Cardiac atrium fibroblast (primary cell): ENCODE measurements at places on chromosomes 6 and 20. TPM values are rescaled to one million over a fixed set of nuclear protein-coding genes. Genes with fewer than 3 reads are reported as not detected.

Gene TAP1
- 12.8 and 28.0 TPM in 2 replicates for total RNA-seq

Gene PCK1
- not detected in 2 replicates for total RNA-seq

Gene TUBB2B
- total RNA-seq, result 6.3 and 13.2 TPM in 2 replicates

Gene DLK2
- 1.3 and 1.8 TPM in 2 replicates for total RNA-seq

Gene BCAS4
- total RNA-seq, result 5.8 and 12.5 TPM in 2 replicates

Gene HRH3
- not detected in 2 replicates for total RNA-seq

Gene MUCL3
- total RNA-seq, result not detected in 2 replicates

Gene ATXN1
- 14.9 and 16.1 TPM in 2 replicates for total RNA-seq

Gene FKBP1C
- total RNA-seq, result under 0.01 and 0.16 TPM in 2 replicates

Gene RAD21L1
- total RNA-seq, result not detected in 2 replicates

Gene FAM83C
- total RNA-seq, result not detected in 2 replicates

Gene KCNK16
- not detected in 2 replicates for total RNA-seq

Gene SSTR4
- total RNA-seq, result not detected in 2 replicates

Gene CNBD2
- total RNA-seq, result 0.54 and 2.1 TPM in 2 replicates

Gene FILIP1
- 2.7 and 5.7 TPM in 2 replicates for total RNA-seq

Gene SPATA25
- total RNA-seq, result not detected in 2 replicates

Gene NOTCH4
- 4.2 and 5.0 TPM in 2 replicates for total RNA-seq

Gene LTA
- not detected in 2 replicates for total RNA-seq

Gene FAM162B
- 2.3 and 5.4 TPM in 2 replicates for total RNA-seq

Gene PTPN1
- total RNA-seq, result 32.2 and 35.9 TPM in 2 replicates

Gene CRISP2
- not detected in 2 replicates for total RNA-seq

Gene NOL7
- 50.7 and 69.5 TPM in 2 replicates for total RNA-seq

Gene NKX2-4
- total RNA-seq, result not detected in 2 replicates

Gene SH3BGRL2
- total RNA-seq, result 1.6 and 2.0 TPM in 2 replicates

Gene PLEKHG1
- total RNA-seq, result 0.90 and 6.5 TPM in 2 replicates
